ENCODE measurements at places on chromosomes 3 and 15.

DNA sequence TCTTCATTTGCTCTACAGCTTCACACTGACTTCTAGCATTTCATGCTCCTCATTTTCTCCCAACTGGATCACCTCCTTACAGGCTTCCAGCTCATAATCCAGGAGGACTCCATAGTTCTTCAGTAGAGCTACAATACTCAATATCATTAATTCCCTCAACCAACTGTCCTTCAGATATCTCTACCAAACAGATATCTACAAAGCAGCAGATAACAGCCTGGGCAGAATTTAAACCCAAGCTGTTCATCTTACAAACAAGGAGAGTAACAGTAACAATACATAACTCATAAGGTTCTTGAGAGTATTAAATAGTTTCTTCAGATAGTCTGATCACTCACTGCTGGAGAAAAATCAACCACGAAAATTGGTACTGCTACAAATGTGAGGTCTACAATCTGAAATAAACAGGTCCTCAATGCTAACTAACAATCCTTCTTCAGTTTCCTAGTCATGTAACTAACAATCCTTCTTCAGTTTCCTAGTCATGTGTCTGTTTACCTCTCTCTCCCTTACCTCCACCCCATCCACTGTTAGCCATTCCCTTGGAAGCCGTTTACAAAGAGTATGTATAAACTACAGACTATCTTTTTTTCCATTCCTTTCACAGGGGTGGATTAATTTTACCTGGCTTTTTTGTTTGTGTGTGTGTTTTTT, 5.0 kb downstream of the PEAK1 start:
- DNase-seq = no peak

DNA sequence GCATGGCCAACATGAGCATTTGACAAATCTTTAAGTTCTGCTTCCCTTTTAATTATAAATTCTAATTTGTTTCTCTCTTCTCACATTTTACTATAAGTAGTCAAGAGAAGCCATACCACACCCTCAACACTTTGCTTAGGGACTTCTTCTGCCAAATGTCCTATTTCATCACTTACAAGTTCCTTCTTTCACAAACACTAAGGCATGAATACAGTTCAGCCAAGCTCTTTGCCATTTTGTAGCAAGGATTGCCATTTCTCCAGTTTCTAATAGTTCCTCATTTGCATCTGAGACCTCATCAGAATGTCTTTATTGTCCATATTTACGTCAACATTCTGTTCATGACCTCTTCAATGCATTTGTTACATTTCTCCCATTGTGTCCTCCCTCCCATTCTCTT, 29.4 kb downstream of the SLC22A14 start:
- DNase-seq = no peak

DNA sequence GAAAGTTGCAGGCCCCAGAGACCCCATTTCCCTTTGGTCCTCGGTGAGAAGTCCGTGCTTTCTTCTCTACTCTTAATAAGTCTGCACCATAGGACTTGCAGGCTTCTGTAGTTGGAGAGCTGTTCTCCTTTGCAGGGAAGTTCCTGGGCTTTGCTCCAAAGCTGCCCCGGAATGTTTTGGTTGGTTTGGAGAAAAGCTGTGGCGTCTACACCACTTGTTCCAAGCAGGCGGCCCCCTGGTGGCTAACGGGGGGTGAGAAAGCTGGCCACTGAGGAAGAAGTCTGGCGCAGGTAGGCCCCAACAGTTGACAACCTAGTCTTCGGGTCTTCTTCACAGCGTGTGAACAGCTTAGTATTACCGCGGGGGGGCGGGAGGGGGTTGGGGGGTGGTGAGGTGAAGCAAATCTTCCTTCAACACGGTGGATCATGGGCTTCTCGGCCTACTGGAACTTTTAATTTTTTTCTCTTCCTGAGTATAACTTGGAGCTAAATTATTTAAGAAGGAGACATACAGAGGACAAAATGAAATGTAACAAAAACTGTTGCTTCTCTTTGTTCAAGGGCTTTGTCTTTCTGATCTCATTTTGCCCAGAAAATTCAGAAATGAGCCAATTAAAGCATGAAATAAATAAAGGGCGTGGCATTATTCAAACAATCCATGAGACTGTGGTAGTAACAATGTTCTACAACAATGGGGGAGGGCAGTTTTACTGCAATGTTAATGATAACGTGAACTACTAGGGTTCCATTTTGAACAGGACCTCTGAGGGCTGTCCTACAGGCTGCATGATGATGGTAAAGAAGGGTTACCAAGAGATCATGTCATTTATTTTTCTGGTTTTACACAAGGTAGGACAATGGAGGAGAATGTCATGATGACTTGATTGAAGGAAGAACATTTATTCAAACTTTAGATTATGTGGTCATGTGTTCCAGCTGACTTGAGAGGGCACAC, 2.2 kb upstream of the THRB start:
- DNase-seq = no peak

- no peak for DNase-seq
These were observed 34.5 kb downstream of the ZIC4 start for GRCh38 chr3:147371771-147372340.

GRCh38 chr3:25289663-25290062, 138.4 kb upstream of the RARB start:
- DNase-seq = no peak

DNA sequence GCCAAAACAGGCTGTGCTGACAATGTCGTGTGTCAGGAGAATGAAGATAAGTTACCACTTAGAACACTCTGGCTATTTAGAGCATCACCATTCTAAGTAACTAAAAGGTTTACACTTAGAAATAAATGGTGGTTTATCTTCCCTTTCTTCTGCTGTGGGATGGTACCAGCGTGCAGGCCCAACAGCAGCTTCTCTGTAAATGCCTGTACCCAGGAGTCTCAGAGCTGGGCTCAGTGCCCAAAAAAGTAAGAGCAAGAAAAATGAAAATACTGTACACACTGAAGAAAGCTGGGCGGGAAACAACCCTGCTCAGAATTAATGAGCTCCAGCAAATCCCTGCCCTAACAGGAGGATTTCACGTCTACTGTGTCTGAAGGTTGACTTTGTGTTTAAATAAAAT, 206.5 kb downstream of the MFSD1 start:
- no peak for DNase-seq

- no peak for DNase-seq
These were observed 18.1 kb upstream of the SCN10A start for GRCh38 chr3:38834110-38834509.

DNA sequence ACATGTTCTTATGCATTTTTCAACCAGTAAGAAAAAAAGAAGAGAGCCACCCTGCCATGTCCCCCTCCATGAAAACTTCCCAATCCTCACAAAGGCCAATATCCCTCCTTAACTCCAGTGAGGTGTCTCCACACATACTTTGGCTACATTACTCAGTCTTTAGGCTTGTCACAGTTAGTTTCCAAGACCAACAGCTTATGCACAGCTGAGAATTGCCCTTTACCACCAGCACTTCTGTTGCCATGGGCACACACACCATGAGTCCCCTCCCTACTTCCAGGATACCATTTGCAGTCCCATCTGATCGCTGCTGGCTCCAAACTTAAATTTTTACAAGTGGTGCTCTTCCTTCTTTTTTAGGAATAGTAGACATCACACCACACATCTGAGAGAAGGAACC, 150.3 kb upstream of the STRIT1 start:
- DNase-seq = no peak

DNA sequence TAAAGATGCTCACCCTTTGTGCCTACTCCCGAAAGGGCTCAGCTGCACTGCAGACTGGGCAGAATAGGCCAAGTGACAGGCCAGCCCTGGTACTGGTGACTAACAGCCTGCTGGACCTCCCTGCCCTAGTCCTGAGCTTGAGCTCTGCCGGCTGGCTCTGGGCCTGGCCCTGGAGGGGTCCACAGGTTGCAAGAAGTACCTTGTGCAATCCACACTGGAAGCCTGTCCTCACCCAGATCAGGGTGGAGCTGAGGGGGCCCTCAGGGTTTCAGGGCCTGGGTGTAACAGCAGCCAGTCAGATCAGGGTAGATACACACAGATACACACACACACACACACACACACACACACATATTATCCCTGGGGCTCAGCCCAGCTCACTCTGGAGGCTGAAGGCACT, 27.3 kb upstream of the PLA2G4D start:
- DNase-seq = no peak

- DNase-seq = no peak
These were observed 220.5 kb downstream of the OPA1 start for GRCh38 chr3:193813501-193813830.

DNA sequence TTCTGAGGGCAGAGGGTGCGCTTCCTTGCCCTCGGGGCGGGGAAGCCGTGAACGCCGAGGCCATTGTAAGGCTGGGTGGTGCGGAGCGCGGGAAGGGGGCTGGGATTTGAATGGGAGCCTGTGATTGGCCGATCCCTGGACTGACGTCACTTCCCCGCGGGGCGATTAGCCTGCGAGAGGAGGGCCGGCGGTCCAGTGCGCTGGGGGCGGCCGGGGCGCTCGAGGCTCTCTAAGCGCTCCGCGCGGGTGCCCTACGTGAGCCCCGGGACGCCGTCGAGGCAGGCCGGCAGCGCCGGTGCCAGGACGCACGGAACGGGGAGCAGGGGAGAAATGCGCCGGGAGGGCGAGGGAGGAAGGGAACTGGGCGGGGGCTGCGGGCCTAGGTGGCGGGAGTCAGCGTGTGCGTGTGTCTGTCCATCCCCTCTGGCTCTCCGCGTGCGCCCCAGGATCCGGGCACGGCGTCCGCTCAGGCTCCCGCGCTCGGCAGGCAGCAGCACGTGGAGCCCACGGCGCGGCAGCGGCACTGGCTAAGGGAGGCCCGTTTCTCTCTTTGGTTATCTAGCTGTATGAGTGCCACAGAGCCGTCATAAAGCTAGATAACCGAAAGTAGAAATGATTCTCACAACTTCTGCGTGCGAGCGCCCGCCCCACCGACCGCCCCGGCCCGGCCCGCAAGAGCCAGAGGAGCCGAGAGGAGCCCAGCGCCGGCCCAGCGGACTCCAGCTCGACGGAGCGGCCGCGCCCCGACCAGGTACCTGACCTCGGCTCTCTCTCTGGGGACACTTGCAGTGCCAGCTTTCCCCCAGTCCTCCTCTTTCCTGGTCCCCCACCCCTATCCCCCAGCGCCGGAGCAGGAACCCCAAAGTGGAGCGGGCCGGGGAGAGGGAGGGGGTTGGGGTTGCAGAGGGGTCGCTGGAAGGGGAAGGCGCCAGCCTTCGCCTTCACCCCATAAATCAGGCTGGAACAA, 33.1 kb upstream of the POLG start:
- peak; percentile 54 for DNase-seq

DNA sequence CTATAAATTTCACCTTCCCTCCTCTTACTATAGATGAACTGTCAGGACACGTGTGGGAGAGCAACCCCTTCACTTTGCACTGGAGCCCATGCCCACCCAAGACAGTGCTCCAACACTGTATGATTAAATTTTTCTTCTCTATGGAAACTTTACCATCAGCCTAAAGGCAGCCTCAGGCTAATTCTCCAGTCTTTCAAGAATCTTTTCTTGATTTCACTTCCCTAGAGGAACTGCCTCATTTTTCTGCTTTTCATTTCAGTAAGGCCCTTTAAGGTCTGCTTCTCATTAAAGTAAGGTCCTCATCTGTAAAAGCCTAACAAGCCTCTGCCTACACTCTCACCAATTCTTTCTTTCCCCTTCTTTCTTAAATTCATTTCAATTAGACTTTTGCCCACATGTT, 137.3 kb downstream of the KCNMB2 start:
- DNase-seq = no peak

DNA sequence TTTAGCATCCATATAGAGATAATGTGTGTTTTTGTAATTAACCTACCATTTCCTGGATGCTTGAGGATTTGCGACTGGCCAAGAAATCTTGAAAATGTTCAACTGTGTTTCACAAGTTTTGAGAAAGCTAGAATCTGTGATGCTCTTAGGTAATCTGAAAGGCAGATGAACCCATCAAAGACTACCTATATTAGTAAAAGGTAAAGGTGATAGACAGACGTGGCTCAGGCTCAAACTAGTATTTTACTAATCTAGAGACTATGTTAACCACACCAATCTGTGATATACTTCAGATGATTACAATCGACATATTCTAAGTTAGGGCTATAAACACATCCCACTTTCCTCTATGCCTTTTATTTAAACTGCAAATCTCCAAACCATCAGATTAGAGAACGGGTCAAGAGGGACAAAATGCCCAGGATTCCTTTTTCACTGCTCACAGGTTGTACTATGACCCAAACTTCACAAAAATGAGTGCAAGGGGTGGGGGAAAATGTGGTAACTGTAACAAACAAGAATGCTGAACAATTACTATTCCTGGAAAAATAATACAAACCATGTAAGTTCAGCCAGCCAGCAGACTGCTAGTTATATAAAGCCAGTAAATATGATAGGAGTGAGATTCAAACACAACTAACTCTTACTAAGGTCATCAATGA, 295.1 kb downstream of the FOXP1 start:
- DNase-seq = no peak

DNA sequence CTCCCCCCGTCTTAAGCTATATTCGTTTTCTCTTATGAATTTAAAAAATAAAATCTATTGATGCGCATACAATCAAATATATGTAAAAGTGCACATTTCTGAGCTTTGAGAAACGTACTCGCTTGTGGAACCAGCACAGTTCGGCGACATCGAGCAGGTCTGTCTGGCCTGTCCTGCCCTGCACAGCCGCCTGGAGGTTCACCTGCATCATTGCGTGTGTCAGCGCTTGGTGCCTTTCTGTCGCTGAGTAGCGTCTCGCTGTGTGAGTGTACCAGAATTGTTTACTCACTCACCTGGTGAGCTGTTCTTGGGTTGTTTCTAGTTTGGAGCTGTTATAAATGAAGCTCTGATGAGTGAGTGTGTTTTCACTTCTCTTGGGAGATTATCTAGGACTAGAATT, 104.0 kb downstream of the VGLL4 start:
- DNase-seq = peak; percentile 86

DNA sequence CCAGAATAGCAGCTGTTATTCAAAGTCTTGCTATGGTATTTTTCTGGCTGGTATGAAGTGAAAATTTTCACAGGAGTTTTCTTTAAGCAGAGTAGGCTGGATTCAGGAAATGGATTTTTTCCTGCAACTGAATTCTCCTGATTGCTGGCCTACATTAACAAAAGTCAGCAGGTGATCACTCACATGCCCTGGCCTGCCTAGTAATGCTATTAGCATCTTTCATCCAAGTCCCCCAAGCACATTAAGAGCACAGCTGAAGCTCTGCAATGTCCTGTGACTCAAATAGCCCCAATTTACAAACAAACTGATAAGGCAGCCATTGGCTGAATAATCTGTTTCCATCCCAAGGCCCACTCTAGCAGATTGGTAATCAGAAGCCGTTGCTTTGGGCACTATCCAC, 688.3 kb upstream of the LMCD1 start:
- DNase-seq = peak; percentile 88

- DNase-seq = no peak
These were observed 45.0 kb downstream of the SRGAP3 start for GRCh38 chr3:9204253-9204992.

DNA sequence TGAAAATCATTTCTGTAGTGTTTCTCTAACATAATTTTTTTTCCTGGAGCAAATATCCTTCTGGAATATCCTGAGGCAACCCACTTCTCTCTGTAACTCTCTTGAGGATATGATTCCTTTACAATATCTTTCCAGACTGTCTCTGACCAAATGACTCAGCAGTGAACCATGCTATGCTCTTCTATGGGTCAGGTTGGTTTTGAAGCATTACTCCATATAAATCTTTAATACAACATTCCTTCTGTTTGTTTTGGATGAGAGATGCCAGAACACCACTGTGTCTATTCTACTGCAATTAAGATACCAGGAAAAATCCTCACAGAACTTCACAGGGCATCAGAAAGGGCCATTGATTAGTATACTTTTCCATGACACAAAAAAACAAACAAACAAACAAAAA, 626.4 kb upstream of the ZNF385D start:
- no peak for DNase-seq

GRCh38 chr3:182914341-182914740, 66.0 kb downstream of the DCUN1D1 start:
- DNase-seq = no peak

- peak; percentile 31 for DNase-seq
These were observed 105.4 kb upstream of the CCDC54 start for GRCh38 chr3:107271787-107272387.
